ENCODE measurements at places on chromosomes 4 and X.

DNA sequence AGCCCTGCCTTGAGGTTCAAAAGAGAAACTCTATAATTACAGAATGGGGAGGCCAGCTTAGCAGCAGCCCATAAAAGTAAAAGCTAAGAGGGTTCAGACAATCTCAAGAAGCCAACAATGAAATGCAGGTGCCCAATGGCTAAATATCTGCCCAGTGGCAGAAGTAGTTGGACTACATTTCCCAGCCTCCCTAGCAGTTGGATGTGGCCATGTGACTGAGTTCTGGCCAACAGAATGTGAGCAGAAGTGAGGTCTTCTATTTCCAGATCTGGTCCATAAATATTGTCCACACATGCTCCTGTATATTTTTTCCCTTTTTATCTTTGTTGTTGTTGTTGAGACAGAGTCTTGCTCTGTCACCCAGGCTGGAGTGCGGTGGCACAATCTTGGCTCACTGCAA is 127.9 kb upstream of the NHS start:
- DNase-seq: no peak

GRCh38 chr4:106269711-106270110 is 46.3 kb downstream of the TBCK start:
- peak; percentile 18 for DNase-seq

DNA sequence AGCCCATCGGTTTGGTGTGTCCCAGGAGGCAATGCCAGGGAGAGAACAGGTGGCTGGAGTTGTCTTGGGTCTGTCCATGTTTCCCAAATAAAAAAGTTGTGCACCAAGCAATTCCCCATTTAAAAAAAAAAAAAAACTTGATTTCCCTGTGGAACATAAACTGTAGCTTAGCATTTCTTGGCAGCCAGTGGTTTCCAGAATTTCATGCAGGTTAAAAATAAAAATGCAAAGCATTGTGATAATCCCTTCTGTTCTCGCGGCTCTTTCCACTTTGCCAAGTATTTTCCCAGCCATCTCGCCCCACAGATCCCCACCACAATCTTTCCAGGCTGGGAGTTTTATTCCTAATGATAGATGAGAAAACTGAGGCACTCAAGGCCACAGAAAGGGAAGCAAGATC is 51.4 kb upstream of the MSX1 start:
- DNase-seq: no peak

DNA sequence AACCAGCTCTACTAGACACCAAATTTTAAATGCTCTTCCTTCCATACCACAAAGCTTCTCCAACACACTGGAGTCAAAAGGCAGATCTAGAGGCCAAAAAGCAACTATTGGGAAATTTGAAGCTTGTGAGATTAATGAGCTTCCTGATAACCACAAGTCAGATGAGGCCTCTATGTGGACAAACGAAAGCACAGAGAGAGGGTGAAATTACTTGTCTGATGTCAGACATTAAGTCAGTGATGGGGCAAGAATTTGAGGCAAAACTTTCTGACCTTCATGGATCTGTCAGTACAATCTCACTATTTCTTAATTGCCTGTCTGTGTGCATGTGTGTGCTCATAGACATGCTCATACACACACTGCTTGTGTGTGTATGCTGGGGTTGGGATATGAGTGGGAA is 103.6 kb downstream of the GUCY2F start:
- no peak for DNase-seq

DNA sequence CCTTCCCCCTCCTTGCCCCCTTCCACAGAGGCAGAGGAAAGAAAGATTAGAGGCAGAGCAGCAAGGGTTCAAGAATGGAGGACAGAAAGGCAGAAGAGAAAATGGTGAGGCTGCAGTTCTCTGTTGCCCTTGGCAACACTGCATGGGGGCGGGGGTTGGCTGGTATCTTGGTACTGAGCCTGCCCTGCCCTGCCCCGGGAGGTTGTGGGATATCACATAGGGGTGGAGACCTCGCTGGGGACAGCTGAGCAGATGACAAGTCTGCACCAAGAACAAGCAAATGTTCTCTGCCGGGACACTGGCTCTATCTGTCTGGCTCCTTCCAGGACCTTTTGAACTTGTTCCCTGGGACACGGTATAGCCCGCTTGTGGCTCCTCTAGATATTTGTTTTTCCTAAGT is 39.8 kb downstream of the NHS start:
- DNase-seq: no peak

Measured in AG10803 (cell line).